ENCODE measurements at places on chromosomes 12 and 14. TPM values are rescaled to one million over a fixed set of nuclear protein-coding genes. Genes with fewer than 3 reads are reported as not detected.

Gene MCRS1
- 67.2 TPM for total RNA-seq

Gene IL26
- not detected for total RNA-seq

Gene PELI2
- total RNA-seq: 36.3 TPM

Gene C12orf56
- total RNA-seq: 9.3 TPM

- no peaks in the 10 kb centered on the region for H3K4me1 ChIP-seq
- H3K36me3 ChIP-seq: no peaks in the 10 kb centered on the region
- H3K27ac ChIP-seq: no peak overlapping the region
- no peaks in the 10 kb centered on the region for H3K27me3 ChIP-seq
- no peak for DNase-seq
Observed at GRCh38 chr14:34183478-34183877, 232.6 kb upstream of the EGLN3 start.

DNA sequence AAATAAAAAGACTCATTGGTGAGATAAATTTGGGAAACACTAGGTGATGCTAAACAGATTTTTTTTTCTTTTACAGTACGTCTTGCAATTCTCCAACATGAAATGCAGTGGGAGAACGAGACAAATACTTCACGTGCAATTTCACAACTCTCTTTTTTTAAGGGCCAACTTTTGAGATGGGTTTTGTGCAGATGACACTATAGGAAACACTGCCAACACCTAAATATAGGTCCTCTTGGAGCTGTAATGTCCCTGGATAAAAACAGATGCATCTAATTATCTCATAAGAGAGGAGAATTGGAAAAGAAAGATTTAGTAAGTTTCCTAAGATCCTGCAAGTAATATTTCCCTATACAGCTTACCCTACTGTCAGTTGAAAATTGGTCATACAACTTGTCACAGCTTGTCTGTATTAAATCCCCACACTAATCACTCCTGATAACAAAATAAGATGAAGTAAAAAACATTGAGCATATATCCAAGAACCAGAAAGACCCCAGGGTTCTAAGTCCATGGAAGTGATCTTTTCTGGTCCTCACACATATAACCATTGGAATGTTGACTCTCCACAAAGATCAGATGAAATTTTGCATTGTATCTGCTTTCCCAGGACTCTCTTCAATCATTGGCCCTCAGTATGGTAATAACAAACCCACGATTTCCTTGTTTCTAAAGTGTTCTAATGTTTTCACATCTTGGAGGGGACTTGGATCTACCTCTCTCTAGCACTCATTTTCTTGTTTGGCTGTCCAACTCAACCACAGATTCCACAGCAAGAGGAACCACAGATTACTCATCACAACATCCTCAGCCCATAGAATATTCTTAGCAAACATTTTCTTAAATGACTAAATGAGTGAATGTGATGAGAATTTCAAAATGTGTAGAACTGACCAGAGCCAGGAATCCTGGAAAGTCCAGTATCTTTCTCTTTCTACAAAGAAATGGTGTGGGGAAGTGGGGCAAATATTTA is 769.4 kb upstream of the USP15 start:
- H3K4me1 ChIP-seq: no peaks in the 10 kb centered on the region
- H3K27ac ChIP-seq: no peak overlapping the region
- H3K4me3 ChIP-seq: no peak overlapping the region
- H3K36me3 ChIP-seq: no peaks in the 10 kb centered on the region
- DNase-seq: no peak

- no peaks in the 10 kb centered on the region for H3K36me3 ChIP-seq
- H3K27me3 ChIP-seq: no peaks in the 10 kb centered on the region
- DNase-seq: no peak
- H3K4me3 ChIP-seq: no peak overlapping the region
- no peak overlapping the region for H3K27ac ChIP-seq
Observed at GRCh38 chr14:84963518-84963917, 566.4 kb upstream of the FLRT2 start.

DNA sequence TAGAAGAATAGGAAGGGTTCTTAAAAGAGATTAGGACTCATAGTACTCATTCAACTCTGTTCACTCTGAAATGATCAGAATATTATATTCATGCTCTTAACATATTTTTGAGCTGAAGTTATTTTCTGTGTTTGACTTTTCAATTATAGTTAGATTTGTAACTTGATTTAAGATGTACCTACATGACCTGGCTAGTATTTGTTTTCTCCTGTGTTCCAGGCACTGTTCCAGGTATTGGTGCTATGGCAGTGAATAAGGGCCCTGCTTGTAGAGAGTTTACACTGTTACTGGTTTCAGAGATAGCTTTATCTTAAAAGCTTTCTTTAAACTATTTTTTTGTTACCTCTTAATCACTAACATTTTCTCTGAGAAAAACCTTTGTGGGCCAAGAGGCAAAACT is 19.1 kb upstream of the SLC17A8 start:
- no peak overlapping the region for H3K27ac ChIP-seq
- no peaks in the 10 kb centered on the region for H3K27me3 ChIP-seq
- H3K4me3 ChIP-seq: no peak overlapping the region
- DNase-seq: no peak
- H3K4me1 ChIP-seq: no peaks in the 10 kb centered on the region

All from tibial nerve (tissue), 4 donors.